ENCODE measurements at places on chromosomes 2 and 18. TPM values are rescaled to one million over a fixed set of nuclear protein-coding genes. Genes with fewer than 3 reads are reported as not detected.

- no peaks in the 10 kb centered on the region for H3K36me3 ChIP-seq
- H3K4me3 ChIP-seq: no peak overlapping the region
- DNase-seq: peak; percentile 35
- peaks cover 7% of the 10 kb centered on the region for H3K4me1 ChIP-seq
These were observed 108.7 kb downstream of the ZBTB7C start for GRCh38 chr18:48300463-48300961.

DNA sequence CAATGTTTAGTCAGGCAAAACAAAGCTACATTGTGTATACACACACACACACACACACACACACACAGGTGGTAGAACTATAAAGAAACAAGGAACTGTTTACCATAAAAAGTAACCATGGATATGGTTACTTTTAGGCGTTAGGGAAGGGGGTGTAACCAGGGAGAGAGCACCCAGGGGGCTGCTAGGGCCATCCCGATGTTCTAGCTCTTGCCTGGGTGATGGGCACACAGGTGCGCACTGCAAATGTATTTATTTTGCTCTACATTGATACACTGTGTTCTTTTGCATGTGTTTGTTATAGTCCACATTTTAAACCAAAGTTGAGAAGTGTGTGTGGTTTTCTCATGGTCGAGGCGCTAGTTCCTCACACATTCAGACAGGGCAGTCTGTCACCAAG lies 69.8 kb upstream of the MYCN start:
- H3K4me3 ChIP-seq: no peak overlapping the region
- no peaks in the 10 kb centered on the region for H3K27me3 ChIP-seq
- no peak overlapping the region for H3K27ac ChIP-seq
- H3K4me1 ChIP-seq: no peaks in the 10 kb centered on the region
- no peak for DNase-seq

GRCh38 chr2:212424082-212424481 lies 114.5 kb downstream of the ERBB4 start:
- no peaks in the 10 kb centered on the region for H3K27me3 ChIP-seq
- no peaks in the 10 kb centered on the region for H3K4me1 ChIP-seq
- no peaks in the 10 kb centered on the region for H3K36me3 ChIP-seq
- no peak for DNase-seq
- H3K27ac ChIP-seq: no peak overlapping the region

CFAP65 gene
- total RNA-seq: 16.5 TPM

- H3K4me3 ChIP-seq: no peak overlapping the region
- no peaks in the 10 kb centered on the region for H3K4me1 ChIP-seq
- no peak for DNase-seq
- H3K27ac ChIP-seq: no peak overlapping the region
- no peaks in the 10 kb centered on the region for H3K36me3 ChIP-seq
These were observed 381.1 kb downstream of the HRH4 start for GRCh38 chr18:24841536-24841935.
